Stimulated activated CD4-positive, alpha-beta T cell treated with anti-CD3 and anti-CD28 coated beads, Interleukin-1b, Interleukin-23, amount 100 ng/mL, for 1 hour (primary cell): ENCODE measurements at places on chromosomes 3 and 15.

- DNase-seq: no peak
These were observed 97.8 kb downstream of the FLNB start for GRCh38 chr3:58106061-58106460.

GRCh38 chr3:144058713-144059112, 87.1 kb downstream of the DIPK2A start:
- DNase-seq: no peak

DNA sequence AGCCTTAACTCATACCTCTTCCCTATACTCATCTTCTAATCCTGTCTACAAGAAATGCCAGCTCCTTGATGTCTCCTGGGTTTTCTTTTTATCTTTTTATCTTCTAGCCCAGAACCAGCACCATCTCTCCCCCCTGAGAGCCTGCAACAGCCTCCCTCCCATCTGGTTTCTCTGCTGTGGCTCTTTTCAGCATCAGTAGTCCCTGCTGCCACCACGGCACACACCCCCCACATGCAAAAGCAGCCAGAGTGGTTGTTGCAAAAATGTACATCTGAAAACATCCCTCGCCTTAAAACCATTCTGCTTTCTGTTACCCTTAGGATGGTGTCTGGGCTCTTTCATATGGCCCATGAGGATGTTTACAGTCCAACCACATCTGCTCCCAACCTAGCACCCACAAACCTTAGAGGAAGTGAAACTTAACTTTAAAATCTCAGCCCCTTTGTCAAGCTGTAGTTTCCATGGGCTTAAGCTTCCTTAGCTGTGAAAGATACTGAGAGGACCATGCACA, 775 bp downstream of the TTC21A start:
- no peak for DNase-seq

GRCh38 chr3:30314757-30315325, 291.6 kb upstream of the TGFBR2 start:
- DNase-seq: no peak

DNA sequence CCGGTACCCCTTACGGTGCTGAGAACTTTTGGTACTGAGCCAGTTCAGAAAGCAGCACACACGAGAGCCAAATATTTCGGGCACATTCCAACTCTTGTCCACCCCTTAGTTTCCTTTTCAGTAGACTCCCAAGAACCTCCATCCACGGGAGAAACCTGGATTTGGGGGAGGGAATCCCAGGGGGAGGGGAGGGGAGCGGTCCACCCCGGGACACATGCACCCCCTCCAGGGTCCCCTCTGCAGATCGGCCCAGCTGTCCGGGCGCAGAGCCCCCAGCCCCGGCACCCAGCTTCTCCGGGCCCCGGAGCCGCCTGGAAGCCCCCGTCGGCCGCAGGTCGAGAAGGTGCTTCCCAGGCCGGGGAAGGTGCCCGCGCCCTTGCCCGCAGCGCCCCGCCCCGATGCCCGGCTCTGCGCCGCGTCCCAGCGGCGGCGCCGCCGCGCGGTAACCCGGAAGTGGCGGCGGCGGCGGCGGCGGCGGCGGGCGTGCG, 455 bp upstream of the ABHD17C start:
- no peak for DNase-seq

GRCh38 chr3:185887066-185887465, 50.7 kb downstream of the TRA2B start:
- DNase-seq: no peak

- no peak for DNase-seq
These were observed 7.7 kb downstream of the NCKIPSD start for GRCh38 chr3:48678056-48678455.

GRCh38 chr3:11136830-11137626, 17.3 kb upstream of the HRH1 start:
- no peak for DNase-seq

DNA sequence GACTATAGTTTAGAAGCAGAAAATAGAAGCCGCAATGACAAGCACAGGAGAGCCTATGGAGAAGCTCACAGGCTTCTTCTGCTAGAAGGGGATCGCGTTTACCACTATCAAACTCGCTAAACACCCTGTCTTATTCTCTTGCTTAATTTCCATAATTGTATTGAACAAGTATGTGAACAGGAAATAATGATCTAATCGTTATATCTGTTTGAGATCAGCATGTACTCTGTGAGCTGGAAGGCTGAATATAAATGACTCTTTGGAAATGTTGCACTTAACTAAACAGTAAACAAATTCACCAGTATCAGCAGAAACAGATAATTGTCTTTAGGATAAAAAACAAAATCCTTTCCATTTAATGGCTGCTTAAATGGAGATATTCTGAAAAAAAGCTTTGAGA, 15.0 kb downstream of the NEK10 start:
- DNase-seq: no peak

DNA sequence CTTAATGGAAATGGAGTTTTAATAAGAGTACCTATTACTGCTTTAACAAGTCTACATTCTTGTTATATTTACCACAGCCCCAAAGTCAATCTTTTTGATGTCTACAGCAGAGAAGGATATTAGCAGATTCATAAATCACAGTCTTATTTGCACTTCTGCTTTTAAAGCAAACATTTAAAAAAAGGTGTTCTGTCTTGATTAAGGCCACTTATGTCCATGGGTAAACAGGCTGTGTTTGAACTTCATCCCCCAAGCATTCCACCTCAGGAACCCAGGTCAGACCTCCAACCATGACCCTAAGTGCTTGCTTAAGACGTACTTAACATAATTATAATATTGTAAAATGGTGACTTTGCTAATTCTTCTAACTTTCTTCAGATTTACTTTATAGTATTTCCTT, 113.4 kb downstream of the CMSS1 start:
- DNase-seq: no peak

DNA sequence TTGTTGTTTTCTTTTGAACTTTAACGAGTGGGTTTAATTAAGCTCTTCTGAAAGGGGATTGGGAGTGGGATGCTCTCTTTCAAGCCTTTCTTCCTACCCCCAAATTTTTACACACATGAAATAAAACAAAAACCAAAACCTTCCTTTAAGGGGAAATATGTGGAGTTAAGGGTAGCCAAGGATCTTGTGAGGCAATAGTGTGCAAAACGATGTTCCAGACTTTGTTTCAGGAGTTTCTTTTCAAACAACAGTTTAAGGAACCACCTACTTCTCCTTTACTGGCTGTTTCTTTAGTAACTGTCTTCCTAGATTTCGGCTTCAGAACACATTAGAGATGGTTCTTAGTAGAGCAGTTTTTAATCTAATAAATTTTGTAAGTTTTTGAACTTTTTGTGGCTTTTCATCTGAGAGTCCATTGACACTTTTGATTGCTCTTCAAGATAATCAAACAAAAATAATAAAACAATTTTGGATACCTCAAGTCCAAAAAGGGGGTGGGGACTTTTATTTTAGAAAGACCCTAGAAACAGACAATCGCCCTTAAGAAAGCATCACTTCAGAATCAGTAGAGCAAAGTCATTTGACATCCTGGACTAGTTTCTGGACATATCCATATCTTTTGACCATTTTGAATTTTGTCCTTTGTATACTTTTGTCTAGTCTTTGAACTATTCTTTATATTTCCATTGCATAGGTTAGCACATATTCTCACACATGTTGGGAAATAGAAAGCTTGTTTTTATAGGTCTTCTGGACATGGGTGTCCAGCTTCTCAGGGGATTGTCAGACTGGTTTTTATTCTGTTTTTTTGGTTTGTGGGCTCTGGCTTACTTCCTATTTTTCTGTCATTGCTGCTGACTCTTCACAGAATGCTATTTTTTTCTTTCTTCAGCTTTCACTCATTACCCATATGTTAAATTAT, 6.0 kb downstream of the DIPK2A start:
- DNase-seq: no peak

GRCh38 chr15:40162552-40162951, 1.7 kb downstream of the BUB1B start:
- no peak for DNase-seq
